ENCODE measurements at places on chromosomes 11 and 22.

- DNase-seq: no peak
Observed at GRCh38 chr11:64088162-64089026, 52.7 kb downstream of the FLRT1 start.

DNA sequence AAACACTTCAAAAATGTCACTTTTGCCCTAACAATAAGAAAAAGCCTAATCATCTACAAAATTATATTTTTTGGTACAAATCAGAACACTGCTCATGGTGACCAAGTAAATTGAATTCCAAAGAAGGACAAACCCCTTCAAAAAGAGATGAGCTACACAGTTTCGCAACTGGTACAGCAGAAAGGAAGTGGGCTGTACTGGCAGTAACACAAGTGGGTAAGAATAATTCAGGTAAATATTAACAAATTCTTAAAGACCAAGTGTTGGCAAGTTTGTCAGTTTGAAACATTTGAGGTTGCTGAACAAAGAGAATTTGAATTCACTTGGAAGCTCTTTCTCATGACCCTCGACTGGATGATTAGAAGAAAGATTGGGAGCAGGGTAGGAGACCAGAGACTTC, 35.5 kb downstream of the MSANTD4 start:
- DNase-seq: no peak

DNA sequence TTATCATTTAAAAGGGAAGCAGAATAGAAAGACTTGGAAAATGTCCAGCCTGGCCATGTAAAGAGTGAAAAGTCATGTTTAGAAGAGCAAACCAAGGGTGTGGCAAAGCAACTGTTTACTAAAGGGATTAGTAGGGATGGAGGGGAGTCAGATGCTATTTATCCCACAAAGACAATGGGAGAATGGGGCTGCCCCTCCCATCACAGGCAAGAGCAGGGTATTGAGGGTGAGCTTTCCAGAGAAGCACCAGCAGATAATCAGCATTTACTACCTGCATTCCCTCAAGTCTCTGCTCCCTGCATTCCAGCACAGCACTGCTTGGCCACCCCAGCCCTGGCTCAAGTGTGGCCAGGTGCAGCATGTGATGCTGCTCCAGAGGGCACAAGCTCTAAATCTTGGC, 18.5 kb upstream of the QSER1 start:
- DNase-seq: no peak

GRCh38 chr11:30983143-30983542, 386.4 kb downstream of the DCDC1 start:
- DNase-seq: no peak

DNA sequence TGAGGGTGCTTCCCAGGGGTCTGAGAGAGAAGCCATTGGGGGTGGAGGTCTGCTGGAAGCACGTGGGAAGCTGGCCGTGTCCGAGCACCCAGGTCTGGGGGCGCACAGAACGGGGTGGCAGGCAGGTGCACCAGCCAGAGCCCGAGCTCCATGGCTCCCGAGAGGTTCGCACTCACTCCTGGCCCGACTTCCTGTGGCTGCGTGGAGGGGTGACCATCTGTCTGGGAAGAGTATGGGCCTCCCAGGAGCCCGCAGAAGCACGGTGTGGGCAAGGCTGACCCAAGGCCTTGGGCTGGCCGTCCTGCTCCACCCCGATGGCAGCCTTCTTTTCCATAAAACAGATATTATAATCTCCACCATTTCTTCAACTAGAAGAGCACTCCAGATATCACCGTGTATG, 256.0 kb upstream of the B3GAT1 start:
- DNase-seq: no peak

DNA sequence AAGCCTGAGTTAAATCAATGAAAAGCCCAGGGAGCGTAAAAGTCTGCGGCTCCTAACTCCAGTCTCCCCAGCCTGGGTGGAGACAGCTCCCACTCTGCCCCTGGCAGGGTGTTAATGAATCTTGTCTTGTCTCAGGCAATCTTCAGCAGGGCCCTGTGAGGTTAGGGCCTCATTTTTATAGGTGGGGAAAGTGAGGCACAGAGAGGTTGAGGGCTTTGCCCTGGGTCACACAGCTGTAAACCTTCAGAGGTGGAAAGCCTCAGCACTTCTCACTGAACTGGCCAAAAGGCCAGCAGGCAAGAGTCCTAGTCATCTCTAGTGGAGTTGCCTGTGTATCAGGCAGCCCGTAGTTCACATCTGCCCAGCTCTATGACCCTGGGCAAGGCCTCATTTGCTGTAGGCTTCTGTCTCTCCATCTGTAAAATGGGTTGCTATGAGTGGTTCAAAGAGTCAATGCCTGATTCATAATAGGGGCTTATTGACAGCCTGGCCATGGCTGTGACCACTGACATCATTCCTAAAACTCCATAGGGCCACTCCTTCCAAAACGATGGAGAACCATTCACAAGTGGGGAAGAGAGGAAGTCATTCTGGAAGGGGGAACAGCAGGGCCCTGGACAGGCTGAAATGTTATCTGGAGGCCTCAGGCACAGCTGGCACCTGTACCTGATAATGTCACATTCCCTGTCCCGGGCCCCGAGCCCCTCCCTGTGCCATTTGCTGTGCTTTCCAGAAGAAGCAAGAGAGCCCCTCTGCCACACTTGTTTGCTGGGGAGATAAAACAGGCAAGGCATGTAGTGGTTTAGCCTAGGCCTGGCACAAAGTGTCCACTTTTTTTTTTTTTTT, 6.0 kb downstream of the CBX7 start:
- DNase-seq: no peak

DNA sequence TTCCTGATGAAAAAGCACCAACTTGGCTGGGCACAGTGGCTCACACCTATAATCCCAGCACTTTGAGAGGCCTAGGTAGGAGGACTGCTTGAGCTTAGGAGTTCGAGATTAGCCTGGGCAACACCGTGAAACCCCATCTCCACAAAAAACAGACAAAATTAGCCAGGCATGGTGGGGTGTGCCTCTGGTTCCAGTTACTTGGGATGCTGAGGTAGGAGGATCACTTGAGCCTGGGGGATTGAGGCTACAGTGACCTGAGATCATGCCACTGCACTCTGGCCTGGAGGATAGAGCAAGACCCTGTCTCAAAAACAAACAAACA, 3.0 kb downstream of the HPS4 start:
- DNase-seq: no peak

- DNase-seq: no peak
Observed at GRCh38 chr11:2898366-2899079, 12.9 kb upstream of the CDKN1C start.

DNA sequence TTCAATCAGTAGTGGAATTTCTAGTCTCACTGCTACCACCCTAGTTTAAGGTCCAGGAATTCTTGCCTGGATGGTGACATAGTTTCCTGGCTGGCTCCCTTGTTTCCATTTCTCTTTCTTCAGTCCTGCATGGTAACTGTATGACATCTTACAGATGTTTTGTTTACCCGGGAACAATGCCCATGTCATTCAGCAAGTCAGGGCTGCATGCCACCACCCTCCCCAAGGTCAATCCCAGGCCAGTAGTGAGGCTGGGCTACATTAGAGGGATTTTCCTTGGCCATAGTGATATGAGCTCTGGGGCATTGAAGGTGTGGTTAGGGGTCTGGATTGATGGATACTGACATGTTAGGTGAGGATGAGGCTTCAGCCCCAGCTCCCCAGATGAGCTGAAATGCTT, 114.9 kb upstream of the E2F8 start:
- DNase-seq: no peak

- DNase-seq: no peak
Observed at GRCh38 chr11:64786308-64786707, 8.0 kb upstream of the SF1 start.

DNA sequence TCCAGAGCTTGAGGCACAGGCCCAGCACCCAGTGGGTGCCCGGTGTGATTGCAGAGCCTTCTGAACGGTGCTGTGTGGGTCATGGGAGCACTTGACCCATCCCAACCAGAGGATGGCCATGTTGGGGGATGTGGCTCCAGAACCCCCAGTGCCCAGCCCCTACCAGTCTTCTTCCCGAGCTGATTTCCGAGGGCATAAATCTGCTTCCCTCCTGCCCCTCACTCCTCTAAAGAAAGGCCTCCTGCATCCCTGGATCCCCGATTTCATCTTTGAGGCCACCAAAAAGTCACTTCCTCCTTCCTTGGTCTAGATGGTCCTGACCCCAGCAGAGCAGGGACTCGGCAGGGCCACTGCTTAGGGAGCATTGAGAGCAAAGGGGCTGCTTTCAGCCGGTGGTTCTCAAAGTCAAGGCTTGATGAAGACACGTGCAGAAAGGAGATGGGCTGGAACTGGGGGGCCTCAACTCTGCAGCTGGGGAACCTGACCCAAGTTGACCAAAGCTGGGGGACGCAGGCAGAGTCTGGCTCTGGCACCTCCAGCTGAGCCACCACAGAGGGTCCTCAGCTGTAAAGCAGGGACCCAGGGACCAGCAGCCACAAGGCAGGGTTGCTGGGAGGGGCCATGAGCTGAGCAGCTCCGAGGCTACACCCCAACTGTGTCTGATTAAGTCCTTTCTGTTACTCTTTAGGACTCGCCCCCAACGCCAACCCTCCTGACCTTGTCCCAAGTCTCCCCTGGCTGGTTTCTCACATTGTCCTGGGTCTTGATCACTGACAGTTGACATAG, 56.6 kb downstream of the LINC01488 start:
- no peak for DNase-seq

- no peak for DNase-seq
Observed at GRCh38 chr11:115736146-115736545, 231.9 kb upstream of the CADM1 start.

DNA sequence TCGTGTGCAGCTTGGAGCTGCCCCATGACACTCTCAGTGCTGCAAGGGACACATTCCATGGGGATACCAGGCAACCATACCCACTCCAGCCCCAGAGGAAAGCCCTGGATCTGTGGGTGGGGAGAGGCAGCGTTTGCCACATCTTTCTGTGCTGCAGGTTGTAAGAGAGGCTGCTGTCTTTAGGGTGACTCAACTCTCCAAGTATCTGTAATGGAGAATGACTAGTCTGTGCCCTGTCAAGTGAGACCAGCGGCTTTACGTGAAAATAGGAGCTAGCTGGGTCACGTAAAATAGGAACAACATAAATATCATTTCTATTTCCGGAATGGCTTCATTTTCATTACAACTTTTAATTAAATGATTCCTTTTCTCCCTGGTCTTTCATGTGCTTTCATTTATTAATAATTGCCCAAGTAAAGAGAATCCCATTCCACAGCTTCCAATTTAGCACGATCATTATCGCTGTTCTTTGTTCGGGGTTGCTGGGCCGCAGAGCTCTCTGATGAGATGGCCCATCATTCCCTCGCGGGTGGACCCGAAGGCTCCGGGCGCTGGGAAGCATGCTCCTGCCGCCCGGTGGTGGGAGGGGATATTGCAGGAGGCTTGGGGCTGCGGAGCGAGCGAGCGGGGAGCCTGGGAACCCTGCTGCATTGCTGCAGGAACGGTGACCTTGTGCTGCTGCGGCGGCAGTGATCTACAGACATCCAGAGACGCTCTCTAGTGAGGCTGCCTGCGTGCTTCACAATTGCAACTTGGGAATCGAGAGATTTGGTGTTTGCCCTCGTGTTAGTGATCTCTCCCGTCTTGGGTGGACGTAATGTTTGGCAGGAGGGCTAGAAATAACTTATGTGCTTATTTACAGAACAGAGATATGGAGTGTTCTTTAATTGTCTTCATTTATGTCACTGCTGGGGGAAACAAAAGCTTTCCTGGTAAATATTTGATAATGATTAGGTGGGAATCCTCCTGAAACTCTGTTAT, 10.6 kb downstream of the SLC6A5 start:
- no peak for DNase-seq

Measured in LNCaP clone FGC (cell line).